ENCODE measurements at places on chromosomes 2 and 18.

DNA sequence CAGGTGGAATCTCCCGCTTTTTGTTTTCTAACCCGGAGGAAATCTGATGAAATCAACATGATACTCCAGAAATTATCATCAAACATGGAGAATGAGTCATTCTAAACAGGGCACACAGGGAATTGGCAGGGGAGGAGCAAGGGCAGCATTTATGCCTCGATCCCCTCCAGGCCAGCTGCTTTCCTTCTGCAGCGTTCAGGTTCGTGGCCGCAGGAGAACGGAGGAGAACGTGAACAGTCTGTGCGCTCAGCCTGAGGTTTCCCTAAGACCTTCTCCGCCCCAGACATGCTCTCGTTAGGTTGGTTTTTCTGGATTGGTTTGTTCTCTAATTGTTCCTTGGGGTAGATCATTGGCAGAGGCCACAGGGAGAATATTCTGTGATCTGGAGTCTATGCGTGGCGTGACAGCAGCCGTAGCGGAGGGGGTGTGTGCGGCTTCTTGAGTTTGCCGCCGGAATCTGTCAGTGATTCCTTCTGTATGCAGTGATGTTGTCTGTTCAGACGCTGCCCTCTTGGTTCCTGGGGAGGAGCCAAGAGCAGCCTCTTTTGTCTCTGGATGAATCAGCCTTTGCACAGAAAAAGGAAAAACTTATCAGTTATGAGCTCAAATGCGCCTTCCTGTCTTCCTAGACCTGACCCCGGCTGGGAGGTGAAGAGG lies 75.9 kb downstream of the SH3BP4 start:
- DNase-seq, result no peak

- no peak for DNase-seq
These were observed 40.8 kb downstream of the TSN start for GRCh38 chr2:121796239-121796638.

- DNase-seq, result no peak
These were observed 95.0 kb downstream of the MAPK4 start for GRCh38 chr18:50654658-50655550.

DNA sequence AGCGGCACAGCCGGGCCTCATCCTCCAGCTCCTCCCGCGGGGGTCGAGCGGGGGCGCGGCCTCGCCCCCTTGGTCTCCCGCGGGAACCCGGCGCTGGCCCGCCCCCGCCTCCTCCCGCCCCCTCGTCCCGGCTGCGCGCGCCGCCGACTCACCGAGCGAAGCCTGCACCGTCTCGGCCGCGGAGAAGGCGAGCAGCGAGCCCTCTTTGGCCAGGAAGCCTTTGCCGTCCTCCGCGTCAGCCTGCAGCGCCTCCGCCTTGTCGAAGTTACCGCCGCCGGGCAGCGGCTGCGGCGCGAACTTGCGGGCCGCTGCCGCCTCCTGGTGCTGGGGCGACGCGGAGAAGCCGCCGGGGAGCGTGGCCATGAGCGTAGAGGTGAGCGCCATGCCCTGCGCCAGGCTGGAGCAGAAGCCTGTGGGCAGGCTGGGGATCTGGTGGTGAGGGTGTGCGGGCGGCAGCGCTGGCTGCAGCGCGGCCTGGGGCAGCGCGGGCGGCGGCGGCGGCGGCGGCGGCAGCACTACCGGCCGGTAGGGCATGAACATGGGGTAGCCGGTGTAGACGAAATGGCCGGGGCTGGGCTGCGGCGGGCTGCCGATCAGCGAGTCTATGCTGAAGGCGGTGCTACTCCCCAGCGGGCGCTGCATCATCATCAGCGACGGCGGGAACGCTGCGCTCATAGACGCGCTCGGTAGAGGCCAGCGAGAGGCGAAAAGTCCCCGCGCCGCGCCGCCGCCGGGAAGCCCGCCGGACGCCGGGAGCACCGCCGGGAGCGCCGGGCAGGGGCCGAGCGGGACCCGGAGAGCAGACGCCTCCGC lies 683 bp downstream of the GBX2 start:
- DNase-seq, result no peak

DNA sequence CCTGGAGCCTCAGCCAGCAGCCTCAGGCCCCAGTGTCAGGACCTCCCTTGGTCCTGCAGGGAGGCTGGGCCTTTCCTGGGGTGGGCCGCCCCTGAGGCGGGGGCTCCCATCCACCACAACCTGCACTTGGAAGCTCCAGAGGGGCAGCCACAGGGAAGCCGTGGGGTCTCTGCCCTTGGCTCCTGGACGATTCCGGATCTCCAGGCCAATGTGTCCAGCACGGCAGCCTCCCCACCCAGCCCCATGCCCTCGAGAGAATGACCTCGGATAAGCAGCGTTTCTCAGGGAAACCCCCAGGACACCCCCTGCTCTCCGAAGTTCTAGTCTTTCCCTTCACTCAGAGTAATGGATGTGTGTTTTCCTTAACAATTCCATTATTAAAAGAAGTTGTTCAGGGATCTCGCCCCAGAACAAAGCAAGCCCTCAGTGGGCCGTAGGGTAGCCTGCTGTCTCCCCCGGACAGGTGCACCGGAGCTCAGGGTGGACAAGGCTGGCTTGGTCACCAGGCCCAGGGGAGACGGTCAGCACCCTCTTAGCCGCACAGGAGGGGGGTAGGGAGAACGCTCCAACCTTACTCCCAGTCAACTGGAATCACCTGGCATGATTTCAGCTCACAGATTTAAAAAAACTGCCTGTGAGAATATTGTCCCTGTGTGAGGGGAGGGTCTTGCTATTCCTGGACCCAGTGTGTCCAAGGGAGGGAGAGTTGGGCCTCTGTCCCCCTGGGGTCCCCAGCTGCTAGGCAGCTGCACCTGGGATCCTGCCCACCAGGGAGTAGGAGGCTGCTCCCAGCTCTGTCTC lies 72.2 kb upstream of the OTOS start:
- no peak for DNase-seq

GRCh38 chr2:199303728-199304177 lies 154.0 kb downstream of the SATB2 start:
- DNase-seq, result no peak

DNA sequence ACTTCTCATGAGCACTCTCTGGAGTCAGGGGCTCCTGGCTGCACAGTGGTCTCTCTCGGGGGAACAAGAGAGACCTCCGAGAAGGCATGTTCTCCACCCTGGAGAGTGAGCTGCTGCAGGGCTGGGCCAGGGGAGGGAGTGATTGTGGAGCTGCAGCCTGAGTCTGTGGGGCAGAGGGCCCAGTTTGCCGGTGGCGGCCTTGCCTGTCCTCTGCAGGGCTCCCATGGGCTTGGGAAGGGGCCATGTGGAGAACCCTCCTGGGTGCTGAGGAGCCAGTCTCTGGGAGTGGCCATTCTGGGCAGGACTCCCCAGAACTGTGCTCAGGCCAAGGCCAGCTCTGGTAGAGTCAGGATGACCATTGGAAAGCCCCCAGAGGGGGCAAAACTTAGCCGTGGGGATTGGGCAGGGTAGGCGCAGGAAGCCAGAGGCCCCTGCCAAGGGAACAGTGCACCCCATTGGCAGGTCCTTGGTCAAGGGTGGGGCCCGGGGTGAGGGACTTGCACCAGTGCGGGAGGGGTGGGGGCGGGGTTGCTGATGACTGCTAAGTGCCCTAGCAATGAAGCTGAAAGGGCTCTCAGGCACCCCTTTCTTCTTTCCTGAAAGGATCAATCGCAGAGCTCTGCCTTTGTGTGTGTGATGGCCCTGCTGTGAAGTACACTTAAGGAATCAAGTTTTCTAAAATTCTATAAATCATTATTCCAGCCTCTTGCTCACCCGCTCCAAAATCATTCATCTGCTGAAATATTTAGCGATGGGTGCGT lies 69.7 kb upstream of the BOD1L2 start:
- no peak for DNase-seq

DNA sequence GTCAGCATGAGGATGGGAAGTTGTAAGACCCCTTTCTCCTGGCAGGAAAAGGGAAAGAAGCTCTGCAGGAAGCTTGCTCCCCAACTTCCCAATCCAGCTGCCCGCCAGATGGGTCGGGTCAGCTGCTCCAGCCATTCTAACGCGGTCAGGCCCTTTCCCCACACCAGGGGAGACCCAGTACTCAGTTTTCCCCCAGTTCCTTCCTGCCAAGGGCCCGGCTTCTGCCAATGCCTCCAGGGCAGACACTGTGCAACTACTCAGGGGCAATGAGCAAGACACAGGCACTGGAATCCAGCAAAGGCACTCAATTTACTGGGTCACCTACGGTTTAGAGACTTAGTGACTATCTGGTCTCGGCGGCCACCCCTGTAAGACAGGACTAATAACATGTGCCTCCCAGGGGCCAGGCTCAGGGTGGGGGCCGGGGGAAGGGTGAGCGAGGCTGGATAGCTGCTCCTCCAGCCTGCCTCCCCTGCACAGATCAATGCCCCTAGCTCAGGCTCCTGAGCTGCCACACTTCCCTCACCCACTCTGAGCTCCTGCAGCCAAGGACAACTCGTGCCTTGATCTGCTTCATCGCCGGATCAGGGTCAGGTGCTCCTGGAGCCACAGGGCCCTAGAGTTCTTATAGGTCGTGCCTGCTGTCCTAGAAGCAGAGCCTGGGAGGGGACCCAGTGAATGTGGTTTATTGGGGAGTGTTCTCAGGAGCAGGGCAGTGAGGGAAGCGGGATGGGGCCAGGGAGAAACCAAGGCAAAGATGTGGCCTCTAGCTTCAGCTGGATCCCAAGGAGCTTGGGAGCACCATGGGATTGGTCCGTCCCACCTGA lies 171.1 kb downstream of the ZFP36L2 start:
- no peak for DNase-seq

- no peak for DNase-seq
These were observed 29.7 kb upstream of the UNC80 start for GRCh38 chr2:209741953-209742352.

- no peak for DNase-seq
These were observed 122.5 kb upstream of the WDR75 start for GRCh38 chr2:189318761-189319160.

DNA sequence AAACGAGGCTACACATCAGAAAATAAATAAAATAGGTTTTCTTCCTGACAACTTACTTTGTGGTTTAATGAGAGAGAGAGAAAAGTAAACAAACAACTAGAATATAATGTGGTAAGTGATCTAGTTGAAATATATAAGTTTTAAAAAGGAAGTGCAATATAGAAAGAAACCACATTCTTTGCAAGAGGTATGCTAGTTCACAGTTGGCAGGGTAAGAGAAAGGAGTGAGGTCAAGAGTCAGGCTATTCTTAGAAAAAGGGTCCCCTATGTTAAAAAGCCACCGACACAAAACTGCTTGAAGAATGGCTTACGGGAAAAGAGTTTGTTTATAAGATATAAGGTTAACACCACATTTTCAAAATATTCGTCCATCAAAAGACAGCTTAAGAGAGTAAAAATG lies 462.1 kb downstream of the ERBB4 start:
- DNase-seq, result no peak

DNA sequence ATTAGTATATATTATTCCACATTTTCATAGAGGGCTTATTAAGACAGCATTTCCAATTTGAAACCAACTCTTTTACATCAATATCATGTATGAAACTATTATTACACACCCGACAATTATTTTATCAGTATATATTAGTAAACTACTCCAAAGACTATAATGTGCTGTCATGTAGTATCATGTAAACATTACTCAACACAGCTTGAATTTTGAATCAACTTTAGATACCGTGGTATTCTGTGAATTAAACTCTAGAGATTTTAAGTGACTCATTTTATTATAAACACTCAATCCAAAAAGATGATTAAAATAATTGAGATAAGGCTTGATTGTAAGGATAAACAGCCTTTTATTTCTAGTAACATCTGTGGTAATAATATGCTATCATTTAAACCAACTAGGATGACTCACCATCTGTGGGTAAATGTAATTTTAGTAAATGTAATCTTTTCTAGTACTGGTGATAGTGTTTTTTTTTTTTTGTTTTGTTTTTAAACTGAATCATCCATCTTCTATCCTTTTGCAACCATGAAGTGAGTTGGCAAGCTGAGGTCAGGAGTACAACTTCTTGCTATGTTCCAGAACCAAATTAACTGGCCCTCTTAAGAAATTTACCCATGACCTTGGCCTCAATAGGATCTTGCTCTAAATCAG lies 144.3 kb upstream of the SMAD7 start:
- no peak for DNase-seq

GRCh38 chr18:9049495-9049809 lies 53.0 kb upstream of the NDUFV2 start:
- DNase-seq, result no peak

- no peak for DNase-seq
These were observed 52.9 kb downstream of the DPYSL5 start for GRCh38 chr2:26900831-26901321.

DNA sequence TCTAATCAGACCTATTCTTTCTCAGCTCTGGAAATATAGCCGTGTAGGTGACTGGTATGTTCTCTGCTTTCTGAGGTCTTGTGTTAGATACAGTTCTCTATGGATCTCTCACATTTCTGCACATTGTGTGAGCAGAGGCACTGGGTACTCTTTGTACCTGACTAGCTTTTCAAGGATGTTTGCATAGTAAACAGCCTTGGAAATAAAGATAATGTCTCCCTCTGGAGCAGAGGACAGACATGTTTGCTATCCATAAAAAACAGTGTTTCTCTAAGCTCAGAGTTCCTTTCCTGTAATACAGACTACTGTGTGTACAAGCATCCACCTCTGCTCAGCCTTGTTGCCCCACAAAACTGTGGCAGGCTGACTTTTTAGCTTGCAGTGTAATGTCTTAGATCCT lies 279.2 kb downstream of the CTNNA2 start:
- no peak for DNase-seq

DNA sequence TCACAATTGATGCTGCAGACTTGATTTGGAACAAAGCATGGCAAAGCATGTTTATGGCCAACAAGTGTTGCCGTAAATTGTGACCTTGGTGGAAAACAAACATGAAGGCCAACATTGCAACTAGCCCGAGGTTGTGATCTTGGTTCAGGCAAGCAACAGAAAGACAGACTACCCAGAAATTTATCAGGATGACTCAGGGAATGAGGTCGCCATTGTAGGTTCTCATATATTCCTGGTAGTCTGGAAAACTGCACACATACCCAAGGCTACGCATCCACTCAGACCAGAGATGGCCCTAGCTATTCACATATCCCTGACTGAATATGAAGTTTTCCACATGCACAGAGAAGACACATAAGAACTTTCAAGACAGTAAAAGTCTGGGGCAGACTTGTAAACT lies 30.1 kb downstream of the CYP1B1 start:
- no peak for DNase-seq

GRCh38 chr2:655626-656025 lies 21.6 kb downstream of the TMEM18 start:
- DNase-seq, result no peak

DNA sequence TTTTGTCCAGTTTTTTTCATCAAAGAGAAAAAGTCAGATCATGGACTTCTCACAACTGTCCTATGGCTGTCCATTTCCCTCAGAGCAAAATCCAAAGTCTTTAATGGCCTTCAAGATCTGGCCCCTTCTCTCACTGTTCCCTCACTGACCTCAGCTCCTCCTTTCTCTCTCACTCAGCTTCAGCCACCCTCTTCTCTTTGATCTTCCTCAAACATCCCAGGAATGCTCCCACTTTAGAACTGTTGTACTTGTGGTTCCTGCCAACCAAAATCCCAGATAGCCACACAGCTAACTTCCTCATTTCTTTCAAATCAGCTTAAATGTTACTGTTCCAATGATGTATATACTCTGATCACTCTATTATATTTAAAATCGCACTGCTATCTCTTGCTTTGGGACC lies 82.9 kb downstream of the NUP35 start:
- DNase-seq, result no peak
